Peyer's patch (tissue), 4 donors: ENCODE measurements at places on chromosomes 16 and 17. TPM values are rescaled to one million over a fixed set of nuclear protein-coding genes. Genes with fewer than 3 reads are reported as not detected.

- H3K36me3 ChIP-seq, result no peaks in the 10 kb centered on the region
- H3K4me3 ChIP-seq, result no peak overlapping the region
- no peaks in the 10 kb centered on the region for H3K27me3 ChIP-seq
- H3K27ac ChIP-seq, result no peak overlapping the region
- no peaks in the 10 kb centered on the region for H3K4me1 ChIP-seq
- DNase-seq, result no peak
Observed at GRCh38 chr16:80527297-80527696, 13.5 kb upstream of the DYNLRB2 start.

DNA sequence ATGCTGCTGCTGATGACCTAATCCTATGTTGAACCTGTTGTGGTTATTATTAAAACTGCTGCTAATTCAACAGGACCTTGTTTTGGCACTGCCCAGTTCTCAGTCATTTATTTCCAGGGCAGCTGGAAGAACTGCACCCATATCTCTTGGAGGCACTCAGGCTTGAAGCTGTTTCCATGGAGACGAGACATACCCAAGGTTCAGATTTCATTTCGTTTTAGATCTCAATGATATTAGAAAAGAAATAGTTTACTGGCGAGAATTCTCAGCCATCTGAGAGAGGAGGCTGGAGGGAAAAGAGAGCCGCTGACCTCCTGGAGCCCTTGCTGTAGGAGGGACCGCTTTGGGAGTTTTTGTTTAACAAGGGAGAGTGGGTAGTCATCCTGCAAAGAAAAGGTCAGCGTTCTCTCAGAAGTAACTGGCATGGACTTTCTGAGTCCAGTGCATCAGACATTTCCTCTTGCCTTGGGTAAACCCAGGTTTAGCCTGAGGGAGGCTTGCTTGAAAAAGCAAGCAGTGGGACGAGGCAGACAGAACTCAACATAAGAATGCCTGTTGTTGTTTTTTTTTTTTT lies 75.4 kb downstream of the YPEL2 start:
- no peaks in the 10 kb centered on the region for H3K36me3 ChIP-seq
- H3K27me3 ChIP-seq, result no peaks in the 10 kb centered on the region
- DNase-seq, result no peak
- H3K4me3 ChIP-seq, result no peak overlapping the region

- no peaks in the 10 kb centered on the region for H3K4me1 ChIP-seq
- DNase-seq, result no peak
- no peak overlapping the region for H3K4me3 ChIP-seq
- H3K36me3 ChIP-seq, result no peaks in the 10 kb centered on the region
- H3K27me3 ChIP-seq, result no peaks in the 10 kb centered on the region
Observed at GRCh38 chr17:63835167-63835720, 7.2 kb downstream of the SMARCD2 start.

GRCh38 chr16:22373662-22374310 lies 633 bp downstream of the CDR2 start:
- no peaks in the 10 kb centered on the region for H3K4me1 ChIP-seq
- no peaks in the 10 kb centered on the region for H3K27me3 ChIP-seq
- peak overlapping the region; percentile 96 for H3K4me3 ChIP-seq
- H3K36me3 ChIP-seq, result no peaks in the 10 kb centered on the region
- DNase-seq, result peak; percentile 46
- peak overlapping the region; percentile 93 for H3K27ac ChIP-seq

GRCh38 chr16:63717806-63718205 lies 1404.1 kb downstream of the CDH11 start:
- H3K27me3 ChIP-seq, result no peaks in the 10 kb centered on the region
- no peaks in the 10 kb centered on the region for H3K36me3 ChIP-seq
- H3K27ac ChIP-seq, result no peak overlapping the region
- DNase-seq, result no peak
- no peaks in the 10 kb centered on the region for H3K4me1 ChIP-seq

DNA sequence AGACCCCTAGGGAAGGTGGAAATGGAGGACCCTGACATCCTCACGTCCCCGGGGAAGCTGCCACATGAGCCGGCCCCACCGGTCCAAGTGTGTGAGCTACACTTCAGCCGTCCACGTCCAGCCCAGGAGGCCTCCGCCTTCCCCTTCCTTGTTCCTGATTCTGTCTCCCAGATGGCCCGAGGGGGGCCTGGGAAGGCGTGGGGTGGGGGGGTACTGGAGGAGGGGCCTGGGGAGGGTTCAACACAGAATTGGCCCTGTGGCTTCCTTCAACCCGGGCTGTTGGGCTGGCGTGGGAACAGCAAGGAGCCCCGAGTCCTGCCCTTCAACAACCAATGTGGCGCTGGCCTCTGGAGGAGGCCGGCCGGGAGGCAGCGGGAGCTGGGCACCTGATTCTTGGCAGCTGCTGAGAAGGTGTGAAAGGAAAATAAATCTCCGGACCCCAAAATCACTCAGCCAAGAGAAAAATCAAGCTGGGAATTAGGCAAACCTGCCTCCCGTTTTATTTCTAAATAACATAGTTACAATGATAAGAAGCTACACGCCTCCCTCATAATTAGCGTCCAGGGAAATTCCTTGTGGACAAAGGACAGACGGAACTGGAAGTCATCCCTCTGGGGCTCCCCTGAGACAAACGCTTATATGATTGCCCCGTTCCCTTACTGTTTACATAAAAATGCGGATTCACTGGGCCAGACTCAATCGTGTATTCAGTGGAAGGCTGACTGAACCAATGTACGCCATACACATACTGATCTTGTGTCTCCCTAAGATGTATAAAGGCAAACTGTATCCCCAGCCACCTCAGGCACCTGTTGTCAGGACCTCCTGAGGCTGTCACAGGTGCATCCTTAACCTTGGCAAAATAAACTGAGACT lies 1.8 kb upstream of the APRT start:
- H3K4me1 ChIP-seq, result peaks cover 26% of the 10 kb centered on the region
- peak overlapping the region; percentile 93 for H3K27ac ChIP-seq
- DNase-seq, result no peak

- peak overlapping the region; percentile 81 for H3K27ac ChIP-seq
- no peaks in the 10 kb centered on the region for H3K4me1 ChIP-seq
- no peaks in the 10 kb centered on the region for H3K27me3 ChIP-seq
- peak overlapping the region; percentile 61 for H3K4me3 ChIP-seq
Observed at GRCh38 chr17:48575066-48575582, 3.0 kb downstream of the HOXB4 start.

The GJC1 gene
- 7.4 TPM for total RNA-seq

- no peak overlapping the region for H3K27ac ChIP-seq
- H3K4me1 ChIP-seq, result no peaks in the 10 kb centered on the region
- H3K4me3 ChIP-seq, result no peak overlapping the region
- no peaks in the 10 kb centered on the region for H3K36me3 ChIP-seq
- DNase-seq, result peak; percentile 53
- H3K27me3 ChIP-seq, result no peaks in the 10 kb centered on the region
Observed at GRCh38 chr16:48277158-48277557, 29.8 kb upstream of the ABCC11 start.

- DNase-seq, result no peak
- no peaks in the 10 kb centered on the region for H3K4me1 ChIP-seq
- H3K27me3 ChIP-seq, result no peaks in the 10 kb centered on the region
- no peaks in the 10 kb centered on the region for H3K36me3 ChIP-seq
Observed at GRCh38 chr17:66689221-66689620, 145.7 kb upstream of the CACNG5 start.

DNA sequence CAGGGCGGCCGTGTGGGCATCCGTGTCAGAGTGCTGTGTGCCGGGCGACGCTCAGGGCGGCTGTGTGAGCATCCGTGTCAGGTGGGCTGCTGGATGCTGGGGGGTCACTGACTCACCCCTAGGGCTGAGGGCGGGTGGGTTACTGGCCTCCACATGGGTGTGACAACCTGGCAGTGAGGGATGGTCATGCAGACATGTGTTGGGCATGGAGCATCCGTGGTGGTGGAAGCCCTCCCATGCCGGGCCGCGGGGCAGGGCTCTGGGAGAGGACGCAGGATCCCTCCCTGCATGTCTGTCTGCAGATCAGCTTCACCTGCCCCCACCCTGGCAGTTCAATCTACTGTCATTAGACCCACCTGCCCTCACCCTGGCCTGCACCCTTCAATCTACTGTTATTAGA lies 56.3 kb downstream of the METRNL start:
- no peaks in the 10 kb centered on the region for H3K36me3 ChIP-seq
- no peaks in the 10 kb centered on the region for H3K27me3 ChIP-seq
- DNase-seq, result no peak
- H3K4me1 ChIP-seq, result no peaks in the 10 kb centered on the region

The KCTD2 gene
- 14.9 TPM for total RNA-seq

DNA sequence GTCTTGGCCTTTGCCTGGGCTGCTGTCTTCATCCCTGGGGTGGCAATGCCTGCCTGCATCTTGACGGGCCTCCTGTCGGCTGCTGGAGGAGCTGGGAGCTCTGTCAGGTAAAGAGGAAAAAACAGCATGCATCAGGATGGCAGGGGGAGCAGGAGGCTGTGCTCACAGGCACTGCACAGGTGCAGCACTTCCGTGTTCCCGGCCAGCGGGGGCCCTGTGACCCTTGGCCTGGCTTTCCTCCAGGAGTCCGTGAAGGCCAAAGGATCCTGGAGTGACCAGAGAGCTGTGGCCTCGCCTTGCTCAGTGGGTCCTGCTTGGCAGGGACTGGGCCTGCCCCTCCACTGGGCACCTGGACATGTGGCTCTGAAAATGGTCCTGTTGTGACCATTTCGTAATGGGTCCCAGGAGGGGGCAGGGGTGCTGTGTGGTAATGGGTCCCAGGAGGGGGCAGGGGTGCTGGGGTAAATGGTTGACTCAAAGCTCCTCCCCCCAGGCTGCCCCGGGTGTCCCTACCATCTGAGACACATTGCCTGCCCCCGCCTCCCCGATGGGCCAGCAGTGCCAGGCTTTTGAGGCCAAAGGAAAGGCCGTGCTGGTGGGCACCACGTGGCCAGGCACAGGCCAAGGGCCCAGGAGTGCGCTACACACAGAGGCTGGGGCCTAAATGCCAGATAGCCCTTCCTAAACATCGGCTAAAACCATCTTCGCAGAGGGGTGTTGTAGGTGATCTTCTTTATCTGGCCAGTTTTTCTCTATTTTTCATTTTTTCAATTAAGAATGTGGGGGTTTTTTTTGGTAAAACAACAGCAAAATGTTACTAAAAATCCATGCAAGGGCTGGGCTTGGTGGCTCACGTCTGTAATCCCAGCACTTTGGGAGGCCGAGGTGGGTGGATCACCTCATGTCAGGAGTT lies 4.0 kb upstream of the FASN start:
- H3K36me3 ChIP-seq, result no peaks in the 10 kb centered on the region
- H3K27ac ChIP-seq, result no peak overlapping the region
- H3K4me1 ChIP-seq, result peaks cover 31% of the 10 kb centered on the region
- H3K27me3 ChIP-seq, result no peaks in the 10 kb centered on the region
